Amniotic epithelial cell (primary cell): ENCODE measurements at places on chromosomes 16 and 17.

GRCh38 chr16:2432286-2432685, 3.0 kb downstream of the CCNF start:
- no peak for DNase-seq

- no peak for DNase-seq
These were observed 320.1 kb downstream of the C16orf95 start for GRCh38 chr16:86997058-86997457.

DNA sequence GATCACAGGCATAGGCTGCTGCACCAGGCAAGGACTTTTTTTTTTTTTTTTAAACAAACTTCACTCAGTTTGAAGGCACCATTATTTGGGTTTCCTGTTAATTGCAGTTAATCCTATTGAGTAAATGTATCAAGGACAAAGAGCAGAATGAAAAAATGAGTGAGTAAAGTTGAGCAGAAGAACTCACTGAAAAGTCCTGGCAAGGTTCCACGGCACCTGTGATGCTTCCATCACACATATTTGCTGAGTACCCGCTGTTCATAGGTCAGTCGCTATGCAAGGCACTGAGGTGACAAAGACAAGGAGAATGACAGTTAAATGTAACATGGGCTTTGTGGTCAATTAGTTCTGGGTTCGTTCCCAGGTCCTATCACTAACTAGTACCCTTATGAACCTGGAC, 670.0 kb downstream of the MAF start:
- DNase-seq, result no peak

DNA sequence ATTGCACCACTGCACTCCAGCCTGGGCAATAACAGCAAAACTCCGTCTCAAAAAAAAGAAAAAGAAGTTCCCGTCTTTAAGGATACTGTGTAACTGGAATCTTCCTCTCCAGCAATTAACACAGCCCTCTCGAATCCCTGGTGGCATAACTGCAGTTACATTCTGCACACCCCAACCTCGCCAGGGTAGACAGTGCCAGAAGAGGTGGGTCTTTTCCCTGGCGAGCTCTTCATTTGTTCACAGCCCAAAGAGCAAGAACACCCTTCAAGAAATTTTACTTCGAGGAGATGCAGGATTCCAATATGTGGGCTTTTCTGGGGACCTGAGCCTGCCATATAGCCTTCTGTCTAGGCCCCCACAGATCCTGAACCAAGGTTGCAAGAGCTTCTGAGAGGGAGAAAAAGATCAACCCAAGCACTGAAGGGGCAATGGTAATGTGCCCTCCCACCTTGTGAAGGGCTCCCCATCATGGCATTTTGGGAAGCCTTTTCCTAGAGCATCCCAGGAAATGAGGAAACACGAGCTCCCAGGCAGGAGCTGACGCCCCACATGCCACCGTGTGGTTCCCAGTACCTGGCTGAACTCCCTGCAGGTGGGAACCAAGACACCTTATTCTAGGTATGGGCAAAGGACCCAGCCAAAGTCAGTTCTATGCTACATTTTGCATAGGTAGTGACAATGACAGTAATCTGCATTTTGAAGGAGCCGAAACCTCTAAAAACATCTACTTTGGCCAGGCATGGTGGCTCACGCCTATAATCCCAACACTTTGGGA, 26.9 kb downstream of the TK2 start:
- no peak for DNase-seq

GRCh38 chr17:31788956-31789355, 70.1 kb downstream of the COPRS start:
- peak; percentile 81 for DNase-seq

DNA sequence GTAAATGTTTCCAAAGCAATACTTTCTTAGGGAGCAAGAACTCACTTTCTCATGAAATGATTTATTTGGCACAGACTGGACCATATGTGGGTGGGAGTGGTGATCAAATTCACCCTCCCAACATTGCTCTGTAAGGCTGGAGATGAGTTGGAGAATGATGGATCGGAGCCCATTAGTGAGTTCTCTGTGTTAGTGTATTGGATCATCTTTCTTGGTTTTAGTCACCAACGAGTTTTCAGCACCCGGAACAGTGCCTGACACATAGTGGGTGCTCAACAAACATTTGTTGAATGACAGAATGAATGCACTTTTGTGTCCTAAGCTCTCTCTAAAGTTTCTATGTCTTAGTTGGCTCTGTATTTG, 104.5 kb upstream of the FAM20A start:
- DNase-seq, result no peak

GRCh38 chr17:67995570-67996263, 552 bp downstream of the C17orf58 start:
- DNase-seq, result peak; percentile 12
